ENCODE measurements at places on chromosomes 5 and 9.

DNA sequence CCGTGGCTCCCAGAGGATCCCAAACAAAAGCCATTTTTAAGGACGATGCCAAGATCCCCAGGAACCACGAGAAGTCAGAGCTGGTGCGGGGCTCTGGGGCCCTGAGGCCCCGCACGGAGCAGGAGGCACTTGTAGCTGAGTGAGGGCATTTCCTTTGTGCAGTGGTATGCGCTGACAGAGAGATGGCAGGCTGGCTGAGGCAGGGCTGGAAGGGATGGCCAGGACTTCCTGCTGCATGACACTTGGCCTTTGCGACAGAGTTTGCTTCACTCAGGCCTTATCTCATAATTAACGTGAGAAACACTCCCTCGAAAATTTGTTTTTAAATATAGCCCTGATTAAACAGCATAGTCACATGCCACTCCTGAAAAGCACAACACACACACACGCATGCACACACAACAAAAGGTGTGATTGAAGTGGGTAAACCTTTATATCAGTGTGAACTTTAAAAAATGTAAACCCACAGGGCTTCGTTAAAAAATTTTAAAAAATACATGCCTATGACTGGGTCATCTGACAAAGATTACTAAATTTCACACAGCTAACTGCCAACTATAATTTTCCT, 536.6 kb downstream of the PDE4D start:
- no peak for DNase-seq

DNA sequence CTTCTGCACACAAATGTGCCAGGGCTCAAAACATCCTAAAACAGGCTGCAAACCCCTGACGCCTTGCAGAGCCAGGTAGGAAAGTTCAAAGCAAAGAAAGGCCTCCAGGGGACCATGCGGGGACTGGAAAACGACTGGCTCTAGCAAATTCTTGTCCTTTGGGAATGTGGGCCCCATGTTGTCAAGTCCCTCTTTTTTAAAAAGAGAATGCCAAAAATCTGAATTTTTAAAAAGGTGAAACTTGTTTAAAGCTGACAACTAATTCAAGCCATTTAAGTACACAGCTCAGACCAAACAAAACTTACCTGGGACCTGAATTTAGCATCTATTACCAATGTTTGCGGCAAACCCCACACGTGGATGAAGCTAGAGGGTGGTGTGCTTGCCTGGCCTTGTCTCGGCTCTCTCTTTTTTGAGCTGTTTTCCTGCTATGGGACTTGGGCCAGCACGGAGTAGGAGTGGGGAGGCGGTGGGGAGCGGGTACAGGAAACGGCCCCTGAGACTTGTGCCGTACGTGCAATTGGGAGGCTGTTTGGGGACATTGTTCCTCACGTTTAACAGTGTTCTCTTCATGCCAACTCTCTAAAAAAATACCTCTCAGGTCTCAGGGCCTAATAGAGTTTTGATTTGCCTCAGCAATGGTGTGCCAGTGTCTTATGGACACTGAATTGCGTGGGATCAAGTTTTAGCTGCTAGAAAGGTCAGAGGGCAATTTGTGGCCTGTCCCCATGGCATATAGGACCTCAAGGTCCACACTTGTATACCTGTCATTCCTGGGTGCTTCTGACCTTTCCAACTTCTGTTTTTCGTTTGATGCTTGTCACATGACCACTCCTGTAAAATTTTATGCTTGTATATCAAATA, 15.1 kb upstream of the PHF19 start:
- no peak for DNase-seq

GRCh38 chr5:3715062-3715461, 119.4 kb downstream of the IRX1 start:
- no peak for DNase-seq

- DNase-seq: no peak
Observed at GRCh38 chr5:175830586-175831300, 40.6 kb upstream of the CPLX2 start.

DNA sequence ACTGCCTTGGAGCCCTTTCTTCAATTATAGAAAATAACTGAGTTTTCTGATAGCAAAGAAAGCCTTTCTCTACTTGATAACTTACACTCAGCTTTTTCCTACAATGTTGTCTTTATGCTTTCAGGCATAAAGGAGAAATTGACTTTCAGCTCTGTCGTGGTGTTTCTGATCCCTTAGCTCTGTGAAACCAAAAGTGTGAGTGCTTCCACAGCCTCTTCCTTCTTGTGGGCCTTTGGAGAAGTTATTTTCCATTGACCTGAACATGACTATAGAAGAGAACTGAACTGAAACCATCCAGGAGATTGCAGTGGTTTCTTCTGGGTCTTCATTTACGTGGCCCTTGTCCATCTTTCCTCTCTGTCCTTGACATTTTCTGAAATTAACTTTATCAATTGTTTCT, 59.5 kb upstream of the EQTN start:
- no peak for DNase-seq

- no peak for DNase-seq
Observed at GRCh38 chr9:36174731-36175130, 5.5 kb downstream of the CCIN start.

- no peak for DNase-seq
Observed at GRCh38 chr5:159965031-159965837, 43.7 kb upstream of the TTC1 start.

- DNase-seq: no peak
Observed at GRCh38 chr5:5716665-5717064, 294.2 kb downstream of the ICE1 start.

DNA sequence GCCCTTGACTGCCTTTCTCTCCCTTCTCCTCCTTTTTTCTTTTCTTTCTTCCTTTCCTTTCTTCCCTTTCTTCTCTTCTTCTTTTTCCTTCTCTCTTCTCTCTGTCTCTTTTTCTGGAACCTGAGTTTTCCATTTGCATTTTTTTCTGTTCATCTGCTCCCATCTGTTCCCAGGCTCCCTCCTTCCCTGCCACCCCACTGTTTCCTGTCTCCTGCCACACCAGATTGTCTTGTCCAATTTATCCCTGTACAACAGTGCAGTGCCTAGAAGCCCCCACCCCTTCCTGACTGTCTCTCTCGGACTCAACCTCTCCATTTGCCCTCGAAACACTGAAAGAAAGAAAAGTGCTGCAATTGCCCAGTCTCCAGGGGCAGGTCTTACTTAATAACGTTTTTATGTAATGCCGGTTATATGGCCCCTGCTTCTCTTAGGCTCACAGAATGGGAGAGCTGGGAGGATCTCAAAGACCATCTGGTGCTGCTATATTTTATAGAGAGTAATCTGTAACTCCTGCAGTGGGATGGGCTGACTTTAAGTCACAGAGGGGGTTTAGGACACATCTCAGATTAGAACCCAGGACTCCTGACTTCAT, 101.4 kb downstream of the RALGPS1 start:
- DNase-seq: no peak

GRCh38 chr9:70477907-70478480, 63.5 kb upstream of the KLF9 start:
- DNase-seq: no peak

GRCh38 chr5:59587489-59588337, 305.8 kb downstream of the PDE4D start:
- DNase-seq: no peak

- DNase-seq: no peak
Observed at GRCh38 chr9:105332471-105332870, 88.0 kb downstream of the SLC44A1 start.

DNA sequence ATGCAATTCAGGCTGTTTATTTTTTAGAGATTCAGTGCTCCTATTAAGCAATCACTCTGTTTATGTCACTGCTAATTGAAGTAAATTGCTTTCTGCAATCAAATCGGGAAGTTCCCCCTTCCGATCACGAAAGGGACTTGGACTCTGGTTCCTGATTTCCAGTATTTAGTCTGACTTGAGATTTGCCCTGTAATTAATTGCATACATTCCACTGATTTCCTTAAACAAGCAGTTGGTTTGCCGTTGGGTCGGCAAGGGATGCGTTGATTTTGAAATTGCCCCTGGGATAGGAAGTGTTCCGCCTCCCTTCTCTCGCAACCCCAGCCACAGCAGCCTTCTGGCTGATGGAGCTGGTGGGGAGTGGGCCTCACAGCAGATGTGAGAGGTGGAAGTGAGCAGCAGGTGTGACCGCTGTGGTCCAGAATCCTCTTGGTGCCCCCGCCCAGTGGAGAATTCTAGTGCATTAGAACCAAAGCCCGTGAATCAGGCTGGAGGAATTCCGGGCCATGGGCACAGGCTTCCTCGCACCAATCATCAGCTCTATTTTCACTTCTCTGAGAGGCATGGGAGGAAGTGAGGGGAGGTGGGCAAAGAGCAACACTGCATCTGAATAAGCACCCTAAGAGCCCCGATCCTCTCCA, 102.5 kb downstream of the SPRY4 start:
- DNase-seq: no peak

GRCh38 chr5:154368041-154368800, 77.6 kb upstream of the SAP30L start:
- DNase-seq: no peak

DNA sequence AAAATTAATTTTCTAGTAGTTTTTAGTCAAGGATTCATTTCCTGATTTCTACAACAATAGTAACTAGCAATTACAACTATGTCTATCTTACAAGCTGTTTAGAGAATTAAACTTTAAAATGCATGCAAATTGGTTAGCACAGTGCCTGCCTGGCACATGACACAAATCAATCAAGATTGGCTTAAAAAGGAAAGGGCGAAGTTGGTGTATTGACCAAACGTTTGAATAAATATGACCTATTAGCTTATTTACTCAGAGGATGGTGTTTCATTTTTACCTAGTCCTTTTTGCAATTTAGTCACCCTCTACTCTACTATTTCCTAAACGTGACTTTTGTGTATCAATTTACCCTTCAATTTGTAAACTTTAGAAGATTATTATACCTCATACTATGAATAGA, 83.5 kb downstream of the GDA start:
- DNase-seq: no peak

DNA sequence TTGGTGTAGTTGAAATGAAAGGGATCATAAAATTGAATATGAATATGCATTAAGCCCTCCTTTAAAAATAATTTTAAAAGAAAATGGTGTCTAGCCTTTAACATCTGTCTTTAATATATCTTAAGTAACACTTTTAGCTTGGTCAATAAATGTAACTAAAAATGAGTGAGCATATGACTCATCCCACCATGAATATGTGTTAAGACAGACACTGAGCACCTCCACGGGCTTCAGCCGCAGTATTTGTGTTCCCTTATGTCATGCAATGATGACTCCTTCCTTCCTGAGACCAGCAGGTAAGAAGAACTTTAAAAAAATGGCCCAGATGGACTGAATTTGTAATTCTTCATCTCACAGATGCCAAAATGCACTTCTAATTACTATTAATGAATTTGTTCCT, 563.2 kb downstream of the NR2F1-AS1 start:
- DNase-seq: no peak

DNA sequence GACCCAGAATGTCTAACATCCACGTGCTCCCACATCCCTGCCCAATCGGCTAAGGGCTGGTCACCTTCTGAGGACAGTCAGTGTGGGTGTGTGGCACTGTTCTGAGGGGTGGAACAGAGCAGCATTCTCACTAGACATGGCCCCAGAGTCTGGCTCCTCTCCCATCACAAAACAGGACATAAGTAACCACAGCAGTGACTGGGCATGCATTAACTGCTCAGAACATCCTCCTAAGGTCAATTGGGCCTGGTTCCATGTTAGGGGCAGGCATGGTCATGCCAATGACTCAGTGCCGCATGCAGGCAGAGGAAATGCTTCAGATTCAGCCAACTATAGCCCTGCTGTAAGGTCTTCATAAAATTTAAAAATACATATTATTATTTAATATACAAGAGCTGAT, 12.9 kb downstream of the MACROH2A1 start:
- DNase-seq: no peak

DNA sequence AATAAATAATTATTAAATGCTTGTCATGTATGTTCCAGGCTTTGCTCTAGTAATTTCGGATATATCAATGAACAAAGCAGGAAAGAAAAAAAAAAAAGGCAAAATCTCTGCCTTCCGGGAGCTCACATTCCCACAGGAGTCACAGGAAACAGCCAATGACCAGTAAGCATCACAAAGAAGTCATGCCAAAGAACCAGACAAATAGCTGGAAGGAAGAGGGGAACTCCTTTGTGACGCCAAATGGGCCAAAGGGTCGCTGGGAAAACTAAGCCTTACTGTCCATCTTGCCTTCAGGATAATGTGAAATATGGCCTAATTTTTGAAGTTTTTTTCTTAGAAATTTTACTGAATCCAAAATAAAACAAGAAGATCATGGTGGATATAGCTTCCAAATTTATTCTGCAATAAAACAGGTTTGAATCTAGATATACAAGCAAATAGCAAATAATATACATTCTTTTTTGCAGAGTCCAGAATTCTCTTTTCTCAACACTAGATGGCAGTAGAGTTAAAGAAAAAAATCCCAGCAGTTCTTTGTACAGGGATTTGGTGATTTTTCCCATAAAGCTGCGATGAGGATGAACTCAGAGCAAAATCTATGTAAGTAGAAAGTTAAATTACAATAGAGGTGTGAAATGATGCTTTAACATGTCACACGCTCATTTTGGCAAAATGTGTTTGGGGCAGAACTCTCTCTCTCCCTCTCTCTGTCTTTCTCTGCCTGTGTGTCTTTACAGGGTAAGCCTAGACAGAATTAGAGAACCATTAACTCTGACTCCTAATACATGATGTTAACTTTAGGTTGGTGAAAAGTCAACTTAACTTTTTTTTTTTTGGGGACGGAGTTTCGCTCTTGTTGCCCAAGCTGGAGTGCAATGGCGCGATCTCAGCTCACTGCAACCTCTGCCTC, 60.0 kb upstream of the TUT7 start:
- DNase-seq: no peak

GRCh38 chr9:137052998-137053943, 590 bp downstream of the ENTPD2 start:
- no peak for DNase-seq

DNA sequence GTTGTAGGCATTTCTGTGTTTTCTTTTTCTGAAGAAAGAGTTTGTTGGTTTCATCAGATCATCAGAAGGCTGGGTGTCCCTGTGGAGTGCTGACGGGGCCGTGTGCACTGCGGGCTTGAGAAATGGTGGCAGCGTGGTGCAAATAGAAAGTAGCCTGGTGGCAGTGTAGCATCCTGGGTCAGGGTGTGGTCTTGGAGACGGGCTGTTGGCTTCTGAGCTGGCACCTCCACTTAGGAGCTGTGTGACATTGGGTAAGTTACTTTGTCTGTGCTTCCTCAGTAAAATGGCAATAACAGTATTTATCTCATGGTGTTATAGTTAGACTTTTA, 10.0 kb upstream of the NDST1 start:
- DNase-seq: no peak

DNA sequence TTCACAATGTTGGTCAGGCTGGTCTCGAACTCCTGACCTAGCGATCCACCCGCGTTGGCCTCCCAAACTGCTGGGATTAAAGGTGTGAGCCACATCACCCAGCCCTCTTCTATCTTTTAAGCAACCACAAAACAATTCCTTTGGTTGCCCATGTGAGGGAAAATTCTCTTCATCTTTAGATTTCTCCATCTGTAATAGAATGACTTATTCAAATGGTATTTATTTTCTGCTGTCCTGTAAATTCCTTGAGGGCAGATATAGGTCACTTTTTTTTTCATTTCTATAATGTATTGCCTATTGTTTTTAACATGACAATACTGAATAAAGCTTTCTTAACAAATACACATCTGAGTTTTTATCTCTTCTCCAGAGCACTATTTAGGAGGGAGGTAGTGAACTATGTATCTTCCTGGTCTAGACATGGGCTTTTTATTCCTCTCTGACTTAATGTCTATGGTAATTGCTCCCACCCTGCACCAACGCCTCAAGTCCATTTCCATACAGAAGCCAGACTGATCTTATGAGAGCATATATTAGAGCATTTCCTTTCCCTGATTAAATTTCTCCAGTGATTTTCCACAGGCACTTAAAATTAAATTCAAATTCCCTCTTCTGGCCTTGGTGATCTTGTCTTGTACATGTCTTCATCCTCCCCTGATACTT, 595.6 kb downstream of the CAAP1 start:
- DNase-seq: no peak

- DNase-seq: no peak
Observed at GRCh38 chr9:123059472-123060220, 26.2 kb downstream of the GPR21 start.

Data from stimulated activated CD8-positive, alpha-beta memory T cell treated with anti-CD3 and anti-CD28 coated beads, Interleukin-2, amount 100 ng/mL, for 48 hours (primary cell).